ENCODE measurements at places on chromosomes 16 and 17. TPM values are rescaled to one million over a fixed set of nuclear protein-coding genes. Genes with fewer than 3 reads are reported as not detected.

DNA sequence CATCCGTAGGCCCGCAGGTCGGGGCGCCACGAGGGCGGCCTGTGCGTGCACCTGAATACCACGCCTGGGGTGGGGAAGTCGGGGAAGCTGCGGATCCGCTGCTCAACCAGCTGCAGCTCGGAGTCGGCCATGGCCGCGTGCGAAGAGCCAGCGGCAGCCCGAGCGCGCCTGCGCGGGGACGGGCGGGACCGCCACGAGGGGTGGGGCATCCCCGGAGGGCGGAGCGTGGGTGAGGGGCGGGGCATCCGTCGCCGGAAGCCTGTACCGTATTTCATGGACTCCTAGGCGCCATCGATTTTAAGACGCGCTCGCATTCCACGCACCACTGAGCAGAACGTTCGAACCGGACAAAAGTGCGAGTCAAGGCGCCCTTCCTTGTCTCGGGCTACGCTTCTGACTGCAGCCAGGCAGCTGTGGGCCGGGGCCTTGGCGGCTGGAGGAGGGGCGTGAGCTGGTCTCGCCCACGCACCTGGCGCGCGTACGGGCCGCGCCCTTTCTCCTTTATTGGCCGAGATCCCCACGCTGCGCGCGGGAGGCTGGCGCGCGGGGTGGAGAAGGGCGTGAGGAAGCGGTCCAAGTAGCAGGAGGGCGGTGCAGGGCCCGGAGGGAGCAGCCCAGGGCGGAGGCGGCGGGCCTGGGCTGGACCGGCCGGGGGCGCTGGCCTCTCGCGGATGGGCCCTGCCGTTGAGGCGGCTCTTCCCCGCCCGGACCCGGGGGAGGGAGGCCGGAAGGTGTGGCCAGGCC lies at the start of gene APRT:
Gene APRT, minus strand, starts transcription at position 160 of the 744 bp plus-strand sequence. Its CDS starts 29 bp downstream, at position 131.
- DNase-seq = peak; percentile 96

The PRSS36 gene
- polyA plus RNA-seq = 0.19 TPM

DNA sequence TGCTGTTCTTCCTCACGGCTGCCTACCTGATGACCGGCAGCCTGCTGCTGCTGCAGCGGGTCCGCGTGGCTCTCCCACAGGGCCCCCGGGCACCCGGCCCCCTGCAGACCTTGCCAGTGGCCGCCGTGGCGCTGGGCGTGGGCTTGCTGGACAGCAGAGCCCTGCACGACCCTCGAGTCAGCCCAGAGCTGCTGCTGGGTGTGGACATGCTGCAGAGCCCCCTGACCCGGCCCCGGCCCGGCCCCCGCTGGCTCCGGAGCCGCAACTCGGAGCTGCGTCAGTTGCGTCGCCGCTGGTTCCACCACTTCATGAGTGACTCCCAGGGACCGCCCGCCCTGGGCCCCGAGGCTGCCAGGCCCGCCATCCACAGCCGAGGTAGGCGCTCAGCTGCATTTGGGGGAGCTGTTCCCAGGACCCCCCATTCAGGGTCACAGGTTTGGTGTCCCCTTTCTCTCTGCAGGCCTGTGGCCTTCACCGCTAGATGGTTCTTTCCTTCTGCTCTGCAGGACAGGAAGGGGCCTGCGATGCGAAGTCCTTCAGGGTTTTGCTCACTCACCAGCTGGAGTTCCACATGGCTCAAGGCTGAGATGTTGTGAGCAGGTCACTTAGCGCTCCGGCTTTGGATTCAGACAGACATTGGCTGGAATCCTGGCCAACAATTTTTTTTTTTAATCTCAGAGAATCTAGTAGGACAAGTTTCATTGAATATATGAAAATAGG lies 10.7 kb downstream of the WSCD1 start:
- no peak for DNase-seq

DNA sequence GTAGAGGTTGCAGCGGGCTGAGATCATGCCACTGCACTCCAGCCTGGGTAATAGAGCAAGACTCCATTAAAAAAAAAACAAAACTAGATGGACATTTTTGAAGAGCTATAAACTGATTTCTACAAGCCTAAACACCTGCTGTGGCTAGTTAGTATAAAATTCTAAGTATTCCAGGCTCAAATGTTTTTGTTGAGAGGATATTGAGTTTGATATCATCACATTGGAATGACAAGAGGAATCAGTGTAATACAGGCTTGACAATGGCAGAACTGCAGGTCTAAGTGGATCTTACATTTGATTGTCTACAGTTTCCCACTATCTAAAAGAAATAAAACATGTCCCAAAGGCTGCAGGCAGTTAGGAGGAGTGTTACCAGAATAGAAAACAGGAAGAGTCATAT lies 23.9 kb upstream of the DLX3 start:
- no peak for DNase-seq

The RPH3AL gene
- polyA plus RNA-seq = 5.4 TPM

DNA sequence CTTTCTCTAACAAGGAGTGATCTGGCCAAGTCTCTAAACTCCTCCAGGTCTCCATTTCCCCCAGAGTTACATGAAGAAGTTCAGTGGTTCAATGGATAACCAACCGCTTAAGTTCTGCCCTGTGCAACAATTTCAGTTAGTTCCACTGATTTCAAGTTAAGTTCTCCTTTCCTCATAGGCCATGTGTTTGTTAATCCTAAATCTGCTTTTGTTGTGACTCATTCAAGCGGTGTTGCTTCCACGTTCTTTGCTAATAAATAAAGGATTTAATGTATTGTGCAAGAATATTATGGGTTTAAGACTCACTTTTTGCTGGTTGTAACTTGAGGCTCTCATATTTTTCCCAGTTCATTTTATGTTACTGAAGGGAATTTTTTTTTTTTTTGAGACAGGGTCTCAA lies 36.3 kb downstream of the GNA13 start:
- DNase-seq = peak; percentile 88
